ENCODE measurements at places on chromosomes 1 and 21.

- no peak for DNase-seq
Observed at GRCh38 chr1:167499106-167499505, 19.2 kb downstream of the CD247 start.

DNA sequence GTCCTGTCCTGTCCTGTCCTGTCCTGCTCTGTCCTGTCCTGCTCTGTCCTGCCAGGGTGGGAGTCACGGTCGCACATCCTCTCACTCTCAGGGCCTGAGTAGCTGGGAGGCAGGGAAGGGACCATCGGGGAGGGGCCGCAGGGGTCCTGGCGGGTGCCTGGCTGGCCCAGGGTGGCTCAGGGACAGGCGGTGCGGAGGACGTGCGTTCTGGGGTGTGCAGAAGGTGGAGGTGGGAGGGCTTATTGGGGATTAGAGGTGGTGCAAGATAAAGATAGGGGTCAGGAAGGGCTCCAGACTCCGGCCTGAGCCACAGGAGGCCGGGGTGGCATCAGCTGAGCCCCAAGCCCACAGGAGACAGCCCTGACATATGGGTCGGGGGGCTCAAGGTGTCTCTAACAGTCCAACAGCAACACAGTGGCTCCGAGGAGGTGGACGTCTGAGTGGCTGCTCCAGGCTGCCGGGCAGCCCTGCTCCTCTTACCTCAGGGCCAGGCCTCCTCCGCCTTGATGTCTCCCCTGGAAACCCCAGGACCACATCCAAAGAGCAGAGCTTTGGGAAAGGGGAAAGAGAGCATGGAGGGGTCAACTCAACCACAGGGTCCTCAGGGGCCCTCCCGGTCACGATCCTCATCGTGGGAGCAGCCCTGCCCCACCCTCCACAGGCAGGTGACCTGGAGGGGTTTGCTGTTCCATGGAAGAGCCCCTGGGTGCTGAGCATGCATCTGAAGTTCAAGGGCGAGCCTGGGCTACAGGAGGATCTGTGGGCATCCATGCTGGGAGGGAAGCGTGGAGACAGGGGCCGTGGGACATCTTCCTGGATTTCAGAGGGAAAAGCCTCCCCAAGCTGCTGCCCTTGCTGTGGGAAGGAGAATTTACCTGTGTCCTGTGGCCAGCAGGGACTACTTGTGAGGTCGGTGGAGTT is 39.6 kb upstream of the ADARB1 start:
- no peak for DNase-seq

GRCh38 chr1:16248603-16249516 is 11.9 kb upstream of the CPLANE2 start:
- DNase-seq = no peak

- no peak for DNase-seq
Observed at GRCh38 chr1:232184561-232185530, 445.1 kb downstream of the SIPA1L2 start.

GRCh38 chr21:29888437-29888836 is 51.4 kb downstream of the GRIK1 start:
- no peak for DNase-seq

GRCh38 chr1:36134031-36134430 is 9.0 kb upstream of the COL8A2 start:
- no peak for DNase-seq

DNA sequence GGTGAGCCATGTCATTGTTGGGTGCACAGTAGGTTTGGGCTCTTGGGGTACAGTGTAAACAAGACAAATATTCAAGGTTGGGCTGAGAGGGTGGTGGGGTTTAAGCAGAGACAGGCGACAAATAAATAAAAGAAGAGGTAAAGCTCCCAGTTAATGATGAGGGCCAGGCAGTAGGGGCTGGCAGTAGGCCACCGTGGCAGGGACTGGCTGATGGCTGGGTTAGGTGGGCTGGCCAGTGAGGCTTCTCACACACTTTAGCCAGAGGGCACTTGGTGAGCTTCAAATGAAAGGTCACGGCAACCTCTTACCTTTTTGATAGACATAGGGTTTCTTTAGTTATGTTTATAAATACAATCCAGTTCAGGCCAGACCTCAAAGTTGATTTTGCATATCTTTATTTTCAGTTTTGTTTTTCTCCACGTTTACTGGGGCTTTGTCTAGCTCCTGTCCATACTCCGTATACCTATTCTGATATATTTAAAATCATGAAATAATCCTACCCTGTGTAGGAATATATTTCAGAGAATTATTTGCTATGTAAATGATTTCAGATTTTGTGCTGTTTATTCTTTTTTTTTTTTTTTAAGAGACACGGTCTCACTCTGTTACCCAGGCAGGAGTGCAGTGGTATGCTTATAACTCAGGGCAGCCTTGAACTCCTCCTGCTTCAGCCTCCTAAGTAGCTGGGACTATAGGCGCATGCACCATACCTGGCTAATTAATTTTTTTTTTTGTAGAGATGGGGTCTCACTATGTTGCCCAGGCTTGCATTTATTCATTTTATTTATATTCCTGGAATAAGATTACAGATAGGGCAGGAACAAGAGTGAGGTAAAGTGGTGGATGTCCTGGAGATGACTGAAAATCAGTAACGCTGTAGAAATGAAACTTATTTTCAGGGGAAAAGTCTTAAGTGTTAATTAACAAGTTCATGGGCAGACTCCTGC is 122.7 kb downstream of the RYR2 start:
- DNase-seq = no peak

DNA sequence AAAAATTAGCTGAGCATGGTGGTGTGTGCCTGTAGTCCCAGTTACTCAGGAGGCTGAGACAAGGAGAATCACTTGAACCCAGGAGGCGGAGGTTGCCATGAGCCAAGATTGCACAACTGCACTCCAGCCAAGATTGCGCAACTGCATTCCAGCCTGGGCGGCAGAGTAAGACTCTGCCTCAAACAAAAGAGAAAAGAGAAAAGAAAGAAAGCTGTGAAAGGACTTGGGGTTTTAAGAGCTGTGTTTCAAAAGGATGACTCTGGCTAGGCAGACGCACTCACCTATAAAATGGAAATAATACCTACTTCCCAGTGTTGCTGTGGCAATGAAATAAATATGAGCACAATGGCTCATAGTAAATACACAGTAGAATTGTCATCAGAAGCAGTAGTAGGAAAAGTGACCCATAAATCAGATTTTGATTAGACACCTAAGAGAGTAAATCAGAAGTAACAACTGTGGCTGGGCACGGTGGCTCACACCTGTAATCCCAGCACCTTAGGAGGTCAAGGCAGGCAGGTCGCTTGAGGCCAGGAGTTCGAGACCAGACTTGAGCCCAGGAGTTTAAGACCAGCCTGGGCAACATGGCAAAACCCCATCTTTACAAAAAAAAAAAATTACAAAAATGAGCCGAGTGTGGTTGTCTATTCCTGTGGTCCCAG is 45.9 kb upstream of the PUM1 start:
- DNase-seq = no peak

DNA sequence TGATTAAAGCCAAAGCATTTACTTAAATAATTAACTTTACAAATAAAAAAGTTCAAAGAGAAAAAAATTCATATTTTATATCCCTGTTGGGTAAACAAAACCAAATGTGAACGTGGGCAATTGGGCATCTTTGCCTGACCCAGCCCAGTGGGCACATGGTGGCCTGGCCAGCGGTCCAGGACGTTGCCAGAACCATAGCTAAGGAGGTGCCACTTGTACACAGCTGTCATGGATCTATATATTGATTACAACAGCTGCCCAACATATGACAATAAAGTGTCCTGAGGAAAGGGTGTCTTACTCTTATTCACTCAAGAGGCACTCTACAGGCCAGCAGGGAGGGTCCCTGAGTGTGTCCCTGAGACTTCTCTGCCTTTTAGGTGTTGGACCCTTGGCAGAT is 78.5 kb downstream of the BCAR3 start:
- no peak for DNase-seq

- DNase-seq = no peak
Observed at GRCh38 chr1:49824261-49824660, 199.5 kb downstream of the AGBL4 start.

GRCh38 chr1:240031414-240031813 is 60.3 kb upstream of the FMN2 start:
- DNase-seq = no peak

DNA sequence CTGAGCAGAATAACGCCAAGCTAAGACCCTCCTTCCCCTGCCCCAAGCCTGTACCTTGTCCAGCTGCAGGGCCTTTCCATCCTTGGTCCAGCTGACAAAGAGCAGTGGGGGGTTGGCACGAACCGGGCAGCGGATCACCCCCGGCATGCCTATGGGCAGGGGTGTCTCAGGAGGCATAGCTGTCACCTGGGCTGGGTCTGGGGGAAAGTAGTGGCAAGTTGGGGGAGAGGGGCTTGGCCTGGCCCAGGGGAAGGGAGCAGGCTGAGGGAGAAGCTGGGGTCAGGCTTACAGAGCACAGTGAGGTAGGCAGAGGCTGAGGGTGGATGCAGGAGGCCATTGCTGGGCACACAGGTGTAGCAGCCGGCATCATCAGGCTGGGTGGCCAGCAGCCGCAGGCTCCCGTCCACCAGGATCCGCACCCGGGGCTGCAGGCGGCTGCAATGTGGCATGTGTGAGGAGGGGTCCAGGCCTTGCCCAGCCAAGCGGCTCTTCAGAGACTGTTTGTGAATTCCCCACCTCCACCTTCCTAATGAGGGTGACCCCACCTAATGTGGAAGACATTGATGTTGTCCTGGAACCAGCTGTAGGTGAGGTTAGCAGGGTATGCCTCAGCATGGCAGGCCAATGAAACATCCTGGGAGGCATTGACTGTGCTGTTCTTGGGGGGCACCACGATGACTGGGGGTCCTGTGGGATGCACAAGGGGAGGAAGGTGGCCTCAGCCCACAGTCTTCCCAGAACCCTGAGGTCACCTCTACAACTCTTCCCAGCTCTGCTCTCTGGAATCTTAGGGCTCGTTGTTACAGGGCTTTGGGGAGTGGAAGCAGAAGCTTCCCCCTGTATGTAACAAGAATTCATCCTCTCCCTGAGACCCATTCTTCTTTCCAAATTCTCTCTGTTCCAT is 9.1 kb upstream of the TAGLN2 start:
- DNase-seq = no peak

DNA sequence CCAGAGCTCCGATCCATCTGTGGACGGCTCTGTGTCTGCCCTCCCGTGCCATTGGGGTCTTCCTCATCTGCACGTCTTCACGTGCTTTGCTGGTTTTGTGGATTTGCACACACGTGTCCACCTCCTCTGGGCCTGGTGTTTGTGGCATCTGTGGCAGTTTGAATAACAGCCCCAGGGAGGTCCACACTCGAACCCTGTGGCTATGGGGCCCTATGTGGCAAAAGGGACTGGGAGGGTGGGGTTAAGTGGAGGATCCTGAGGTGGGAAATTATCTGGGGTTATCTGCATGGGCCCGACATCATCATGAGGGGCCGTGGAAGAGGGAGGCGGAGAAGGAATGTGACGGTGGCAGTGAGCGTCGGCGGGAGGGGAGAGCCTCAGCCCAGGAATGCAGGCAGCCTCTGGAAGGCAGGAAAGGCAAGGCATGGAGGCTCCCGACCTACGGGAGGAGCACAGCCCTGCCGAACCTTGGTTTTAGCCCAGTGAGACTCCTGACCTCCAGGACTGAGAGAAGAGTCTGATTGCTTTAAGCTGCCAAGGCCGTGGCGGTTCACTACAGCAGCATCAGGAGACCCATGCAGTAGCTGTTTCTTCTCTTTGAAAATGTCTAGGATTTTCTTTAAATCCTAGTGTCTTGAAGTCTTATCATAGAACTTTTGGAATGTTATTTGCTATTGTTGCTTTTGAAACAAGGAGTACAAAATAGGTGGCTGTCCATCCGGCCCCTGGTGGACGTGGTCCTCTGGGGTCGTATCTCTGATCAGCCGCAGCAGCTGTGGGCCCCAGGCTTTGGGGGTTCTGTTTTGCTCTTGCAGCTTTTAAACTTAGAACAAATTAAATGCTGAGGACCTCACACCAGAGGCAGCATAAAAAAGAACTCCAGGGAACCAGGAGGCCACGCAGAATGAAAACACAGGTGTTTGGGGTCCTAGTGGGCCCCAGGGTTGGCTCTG is 40.0 kb upstream of the LRRC3 start:
- no peak for DNase-seq

- DNase-seq = no peak
Observed at GRCh38 chr1:174200746-174201145, 41.4 kb downstream of the RABGAP1L start.

- no peak for DNase-seq
Observed at GRCh38 chr1:26361605-26362122, 7.7 kb upstream of the CRYBG2 start.

DNA sequence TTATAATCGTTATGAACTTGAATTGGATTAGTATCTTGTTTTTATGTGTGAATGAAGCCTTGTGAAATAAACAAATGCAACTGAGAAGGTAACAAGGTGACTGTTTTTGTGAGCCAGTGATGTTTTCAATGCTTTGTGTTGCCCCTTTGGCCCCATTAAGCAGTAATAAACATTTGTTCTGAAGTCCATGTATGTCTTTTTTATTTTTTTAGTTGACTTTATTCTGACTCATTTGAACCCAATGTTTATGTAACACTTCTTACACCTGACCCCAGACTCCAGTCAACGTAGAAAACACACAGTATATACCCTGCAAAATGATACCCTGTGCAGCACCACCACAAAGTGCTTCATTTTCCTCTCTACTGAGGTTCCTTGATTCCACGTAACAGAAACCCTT is 4.6 kb upstream of the CACYBP start:
- DNase-seq = no peak

DNA sequence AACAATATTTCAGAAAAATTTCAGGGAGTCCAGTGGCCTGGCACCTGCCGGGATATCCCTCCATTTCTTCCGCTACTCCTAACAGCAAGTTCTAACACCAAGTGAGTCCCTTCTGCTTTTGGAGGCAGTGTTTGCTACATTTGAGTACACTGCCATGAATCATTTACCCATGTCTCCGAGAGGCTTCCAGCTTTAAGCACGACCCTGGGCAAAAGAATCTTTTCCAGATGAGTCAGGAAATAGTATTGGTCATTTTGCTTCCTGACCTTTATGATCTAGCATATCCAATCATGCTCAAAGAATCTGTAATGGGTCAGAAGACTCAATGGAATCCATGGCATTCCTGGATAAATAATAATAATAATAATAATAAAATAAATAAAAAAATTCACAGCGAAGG is 60.7 kb upstream of the FMN2 start:
- no peak for DNase-seq

GRCh38 chr1:65393347-65393746 is 27.1 kb upstream of the LEPR start:
- no peak for DNase-seq

DNA sequence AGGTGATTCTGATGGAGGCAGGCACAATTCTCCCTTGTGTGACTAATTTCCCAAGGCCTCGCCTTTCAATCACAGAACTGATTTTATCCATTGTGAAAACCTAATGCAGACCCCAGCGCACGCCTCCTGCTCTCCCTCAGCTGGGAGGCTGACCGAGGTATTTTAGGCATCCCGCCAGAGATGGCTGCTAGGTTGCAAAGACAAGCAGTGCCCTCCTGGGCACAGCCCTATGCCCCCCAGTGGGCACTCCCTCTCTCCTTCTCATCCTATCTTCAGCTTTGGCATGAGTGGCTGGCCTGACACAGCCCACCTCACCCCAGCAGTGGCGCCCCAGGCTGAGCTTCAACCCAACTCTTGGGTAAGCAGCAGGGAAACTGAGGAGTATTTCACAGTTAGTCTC is 24.2 kb upstream of the ZNF648 start:
- no peak for DNase-seq

Measured in right renal pelvis (tissue), 4 donors.